ENCODE measurements at places on chromosomes 16 and 17.
A peak's percentile ranks its signal among the peaks of the same experiment; 100 is the strongest.

- peak; percentile 33 for DNase-seq
Measured at GRCh38 chr17:82031303-82031884, at the start of gene RAC3. RAC3 (plus strand) TSS chr17:82031678; CDS start chr17:82031762, 84 bp downstream.

- DNase-seq: no peak
Measured at GRCh38 chr17:68418876-68419275, 38.4 kb downstream of the WIPI1 start.

GRCh38 chr16:31253642-31254045 lies 6.1 kb upstream of the ITGAM start:
- DNase-seq: peak; percentile 22

DNA sequence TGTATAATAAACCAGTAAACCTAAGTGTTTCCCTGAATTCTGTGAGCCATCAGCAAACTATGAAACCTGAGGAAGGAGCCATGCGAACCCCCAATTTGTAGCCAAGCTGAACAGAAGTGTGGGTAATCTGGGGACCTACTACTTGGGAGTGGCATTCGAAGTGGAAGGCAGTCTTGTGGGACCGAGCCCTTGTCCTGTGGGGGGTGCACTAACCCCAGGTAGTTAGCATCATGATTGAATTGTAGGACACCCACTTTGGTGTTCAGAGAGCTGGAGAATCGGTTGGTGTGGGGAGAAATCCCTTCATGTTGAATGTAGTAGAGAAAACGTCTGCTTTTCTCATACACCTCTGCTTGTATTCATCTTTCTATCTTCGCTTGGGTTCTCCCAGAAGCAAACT lies 79.7 kb upstream of the CPHXL start:
- no peak for DNase-seq

DNA sequence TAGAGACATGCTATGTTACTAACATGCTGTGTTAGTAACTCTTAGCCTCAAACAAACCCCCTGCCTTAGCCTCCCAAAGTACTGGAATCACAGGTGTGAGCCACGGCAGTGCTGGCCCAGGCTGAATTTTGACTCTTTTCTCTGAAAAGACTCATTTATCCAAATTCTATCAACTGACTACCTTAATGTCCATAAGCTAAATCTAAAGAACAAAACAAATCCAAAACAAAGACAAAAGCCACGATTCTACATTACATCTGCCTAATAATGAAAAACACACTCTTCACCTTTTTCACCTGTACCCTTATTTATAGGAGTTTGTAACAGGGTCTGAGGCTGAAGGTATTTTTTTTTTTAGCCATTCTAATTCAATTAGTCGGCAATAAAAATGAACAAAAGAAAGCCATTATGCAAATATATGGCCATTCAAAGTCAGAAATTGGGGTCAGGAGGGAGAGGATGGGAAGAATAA lies 432.5 kb downstream of the RBFOX1 start:
- no peak for DNase-seq

DNA sequence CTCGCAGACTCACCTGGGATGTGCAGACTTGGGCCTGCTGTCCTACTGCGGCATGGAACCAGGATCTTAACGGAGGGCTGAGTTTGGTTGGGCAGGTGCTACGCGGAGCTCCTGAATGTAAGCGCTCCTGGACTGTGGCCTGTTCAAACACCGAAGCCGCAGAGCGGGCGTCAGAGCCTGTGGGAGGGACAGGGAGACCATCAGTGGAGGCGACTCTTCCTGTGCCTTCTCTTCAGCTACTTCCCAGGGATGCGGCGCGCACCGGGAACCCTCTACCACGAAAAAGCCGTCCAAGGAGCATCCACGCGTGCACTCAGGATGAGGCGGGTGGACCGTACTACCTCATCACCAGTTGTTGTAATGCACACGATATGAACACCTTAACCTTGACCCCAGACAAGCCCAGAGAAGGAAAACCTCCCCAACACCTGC lies 2.0 kb downstream of the USP36 start:
- DNase-seq: no peak

DNA sequence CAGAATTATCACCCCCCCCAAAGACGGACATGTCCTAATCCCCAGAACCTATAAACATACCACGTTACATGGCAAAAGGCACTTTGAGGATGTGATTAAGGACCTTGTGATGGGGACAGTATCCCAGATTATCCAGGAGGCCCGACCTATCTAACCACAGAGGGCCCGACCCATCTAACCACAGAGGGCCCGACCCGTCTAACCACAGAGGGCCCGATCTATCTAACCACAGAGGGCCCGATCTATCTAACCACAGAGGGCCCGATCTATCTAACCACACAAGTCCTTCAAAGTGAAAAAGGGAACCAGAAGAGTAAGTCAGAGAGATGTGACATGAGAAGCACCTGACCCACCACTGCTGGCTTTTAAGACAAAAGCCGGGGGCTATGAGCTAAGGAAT lies 56.8 kb downstream of the ANKFY1 start:
- no peak for DNase-seq

DNA sequence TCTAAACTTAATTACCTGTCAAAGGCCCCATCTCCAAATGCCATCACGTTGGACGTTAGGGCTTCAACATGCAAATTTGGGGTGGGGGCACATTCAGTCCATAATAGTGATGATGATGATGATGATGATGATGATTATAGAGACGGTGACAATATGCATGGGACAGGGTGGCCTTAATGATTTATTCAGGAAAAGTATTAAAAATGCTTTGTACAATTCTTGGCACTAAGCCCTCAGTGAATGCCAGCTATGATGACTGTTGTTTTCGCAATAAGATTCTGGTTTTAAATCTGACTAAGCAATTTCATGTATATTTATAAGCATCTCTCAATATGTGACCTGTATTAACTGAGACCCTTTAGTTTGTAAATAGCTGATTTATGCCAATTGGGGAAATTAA lies 106.3 kb downstream of the C16orf95 start:
- DNase-seq: no peak

DNA sequence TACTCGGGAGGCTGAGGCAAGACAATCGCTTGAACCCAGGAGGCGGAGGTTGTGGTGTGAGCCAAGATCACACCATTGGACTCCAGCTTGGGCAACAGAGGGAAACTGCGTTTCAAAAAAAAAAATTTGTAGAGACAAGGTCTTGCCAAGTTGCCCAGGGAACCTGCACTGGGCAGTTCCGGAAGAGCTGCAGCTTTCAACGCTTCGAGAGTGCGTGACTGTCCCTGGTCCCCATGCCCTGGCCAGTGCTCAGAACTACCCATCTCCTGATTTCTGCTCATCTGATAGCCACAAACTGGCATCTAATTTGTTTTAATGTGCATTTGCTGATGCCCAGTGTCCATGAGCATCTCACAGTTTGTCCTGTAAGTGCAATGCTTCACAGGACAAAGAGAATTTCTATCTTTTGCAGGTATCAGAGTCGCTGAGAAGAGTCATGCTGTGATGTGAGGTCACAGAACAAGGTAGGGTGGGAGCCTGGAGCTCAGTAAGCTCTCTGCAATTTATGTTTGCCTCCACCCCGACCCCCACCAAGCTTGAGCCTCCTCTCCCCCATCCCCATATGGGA lies 3.9 kb downstream of the ACTG1 start:
- no peak for DNase-seq

DNA sequence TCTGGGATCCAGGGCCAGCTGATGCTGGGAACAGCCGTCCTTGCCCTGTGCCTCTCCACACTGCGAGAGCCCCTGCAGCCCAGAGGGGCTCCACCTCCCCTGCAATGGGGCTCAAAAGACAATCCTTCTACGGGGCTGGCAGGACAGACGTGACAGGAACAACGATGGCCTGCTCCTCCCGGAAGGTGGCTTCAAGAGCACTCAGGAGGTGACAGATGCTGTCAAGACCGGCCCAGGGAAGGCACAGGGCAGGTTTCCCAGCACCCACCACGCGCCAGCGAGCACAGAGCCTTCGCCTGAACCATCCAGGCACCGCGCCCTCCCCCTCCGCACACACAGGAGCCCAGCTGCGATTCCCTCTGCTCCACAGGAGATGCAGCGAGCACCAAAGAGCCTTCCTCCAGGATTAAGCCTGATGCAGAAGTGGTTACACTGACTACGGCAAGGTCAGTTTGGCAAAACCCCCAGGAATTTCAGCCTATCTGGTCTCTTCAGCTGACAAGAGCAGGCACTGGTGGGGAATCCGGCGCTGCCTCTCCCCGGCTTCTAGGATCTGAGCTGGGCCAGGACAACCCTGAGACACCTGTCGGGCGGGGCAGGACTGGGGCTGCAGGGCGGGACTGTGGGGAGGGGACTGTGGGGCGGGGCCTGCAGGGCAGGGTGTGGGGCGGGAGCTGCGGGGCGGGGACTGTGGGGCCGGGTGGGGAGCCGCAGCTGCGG lies 103.4 kb downstream of the ZNF778 start:
- DNase-seq: peak; percentile 66

DNA sequence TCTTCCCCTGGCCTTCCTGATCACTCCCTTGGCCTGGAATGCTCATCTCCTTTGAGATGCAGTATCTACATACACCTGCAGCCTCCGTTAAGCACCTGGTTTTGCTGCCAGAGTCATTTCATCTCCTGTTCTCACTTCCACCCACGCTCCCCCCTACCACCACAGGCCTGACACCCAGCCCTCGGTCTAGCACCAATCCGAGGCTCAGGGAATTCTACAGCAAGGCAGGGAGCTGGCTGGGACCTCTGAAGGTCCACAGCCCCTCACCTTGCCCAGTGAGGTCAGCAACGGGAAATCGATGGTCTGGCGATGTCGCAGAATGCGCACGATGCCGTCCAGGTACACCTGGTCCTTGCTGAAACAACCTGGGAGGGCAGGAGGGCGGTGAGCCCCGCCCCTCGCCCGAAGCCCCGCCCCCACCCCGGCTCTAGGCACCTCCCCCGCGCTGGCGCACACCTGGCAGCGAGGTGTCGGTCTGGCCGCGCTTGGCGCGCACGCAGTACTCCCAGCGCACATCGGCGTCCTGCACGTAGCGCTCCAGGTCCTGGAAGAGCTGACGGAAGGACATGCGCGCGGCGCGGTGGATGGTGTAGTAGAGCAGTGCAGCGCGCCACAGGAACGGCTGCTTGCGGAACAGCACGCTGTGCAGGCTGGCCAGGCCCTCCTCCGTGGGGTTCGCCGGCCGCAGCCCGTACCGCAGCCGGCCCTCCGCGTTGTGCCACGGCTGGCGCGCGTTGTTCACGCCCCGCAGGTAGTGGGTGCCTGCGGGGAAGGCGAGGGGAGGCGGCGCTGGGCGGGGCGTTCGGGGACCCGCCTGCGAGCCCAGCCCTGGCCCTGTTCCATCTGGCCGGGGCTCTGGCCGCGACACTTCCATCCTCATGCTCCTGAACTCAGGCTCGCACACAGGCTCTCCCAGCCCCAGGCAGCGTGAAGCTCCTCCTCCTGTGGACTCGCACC lies 5.7 kb downstream of the MATCAP1 start:
- DNase-seq: peak; percentile 57

- DNase-seq: peak; percentile 51
Measured at GRCh38 chr16:4917117-4917516, 19.8 kb downstream of the PPL start.

GRCh38 chr17:10614536-10615155 lies 42.5 kb downstream of the MYH3 start:
- DNase-seq: peak; percentile 67

- DNase-seq: no peak
Measured at GRCh38 chr16:23453338-23454052, 506 bp upstream of the COG7 start.

GRCh38 chr16:80175011-80175410 lies 365.8 kb upstream of the DYNLRB2 start:
- peak; percentile 32 for DNase-seq

- no peak for DNase-seq
Measured at GRCh38 chr17:74971842-74972106, 785 bp downstream of the HID1 start.

DNA sequence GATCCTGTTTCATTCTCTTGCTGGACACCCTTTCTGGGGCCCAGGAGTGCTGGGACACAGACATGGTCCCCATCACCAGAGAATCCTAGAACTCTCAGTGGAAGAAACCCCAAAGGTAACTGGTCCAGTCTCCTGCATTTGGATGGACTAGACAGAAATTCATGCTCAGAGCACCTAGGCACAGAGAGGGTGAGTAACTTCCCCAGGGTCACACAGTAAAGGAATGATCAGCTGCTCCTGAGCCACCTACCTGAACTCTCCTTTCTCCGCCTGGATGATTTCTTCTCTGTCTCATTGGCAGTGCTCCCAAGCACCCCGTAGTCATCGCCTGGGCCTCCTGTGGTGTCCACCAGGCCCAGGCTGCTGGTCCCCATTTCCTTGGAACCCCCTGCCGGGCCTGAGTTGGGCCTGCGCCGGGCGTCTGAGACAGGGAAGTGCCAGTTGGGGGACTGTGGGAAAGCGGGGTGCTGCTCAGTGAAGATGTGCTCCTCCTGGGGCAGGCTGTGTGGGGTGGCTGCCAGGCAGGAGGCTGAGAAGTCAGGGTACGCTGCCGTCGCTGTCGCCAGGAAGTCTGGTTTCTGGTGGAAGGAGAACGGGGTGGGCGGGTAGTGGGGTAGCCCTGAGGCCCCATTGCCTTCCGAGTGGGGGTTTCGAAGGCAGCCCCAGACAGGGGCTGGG lies 767 bp downstream of the MEOX1 start:
- no peak for DNase-seq

GRCh38 chr17:14398766-14399165 lies 97.9 kb downstream of the HS3ST3B1 start:
- no peak for DNase-seq

- peak; percentile 8 for DNase-seq
Measured at GRCh38 chr16:66337463-66338188, 28.9 kb upstream of the CDH5 start.

DNA sequence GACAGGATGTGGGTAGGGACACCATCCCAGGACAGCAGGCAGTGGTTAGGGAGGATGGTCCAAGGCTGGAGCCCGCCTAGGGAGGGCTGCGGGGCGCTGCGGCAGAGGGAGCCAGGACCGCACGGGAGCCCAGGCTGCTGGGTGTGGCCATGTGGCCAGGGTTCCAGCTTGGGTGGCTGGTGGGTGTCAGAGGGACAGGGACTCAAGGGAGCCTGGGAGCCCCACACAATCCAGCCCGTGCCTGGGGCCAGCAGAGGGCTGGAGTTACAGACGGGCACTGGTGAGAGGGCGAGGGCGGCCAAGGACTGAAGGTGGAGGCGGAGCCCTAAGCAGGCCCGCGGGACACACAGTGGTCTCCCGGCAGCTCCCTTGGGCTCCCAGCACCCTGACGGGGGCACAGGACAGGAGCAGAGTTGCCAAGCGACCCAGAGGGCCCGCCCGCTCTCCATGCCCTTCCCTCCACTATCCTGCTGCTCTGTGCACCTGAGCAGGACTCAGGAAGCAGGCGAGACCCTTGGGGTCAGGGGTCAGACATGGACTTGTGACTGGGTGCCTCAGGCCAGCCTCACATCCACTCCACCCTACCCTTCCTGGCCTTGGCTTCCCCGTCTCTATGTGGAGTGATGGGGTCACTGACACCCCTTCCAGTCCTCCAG lies 7.1 kb downstream of the MRPL28 start:
- DNase-seq: no peak

DNA sequence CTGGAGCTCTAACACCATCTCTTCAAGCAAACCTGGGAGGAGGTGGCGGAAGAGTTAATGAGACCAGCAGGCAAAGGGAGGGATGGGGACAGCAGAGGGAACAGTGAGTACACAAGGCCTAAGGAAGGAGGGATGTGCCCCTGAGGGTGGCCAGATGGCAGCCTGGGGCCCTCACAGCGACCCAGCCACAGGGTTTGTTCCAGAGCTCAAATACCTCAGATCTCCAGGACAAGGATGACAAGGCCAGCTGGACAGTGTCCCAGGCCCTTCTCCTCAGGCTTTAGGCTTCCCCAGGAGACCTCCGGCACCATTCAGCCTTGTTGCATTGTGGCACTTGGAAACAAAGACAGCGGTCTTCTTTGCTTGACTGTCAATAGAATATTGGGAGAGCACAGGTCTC lies 14.9 kb downstream of the CDIP1 start:
- no peak for DNase-seq

- DNase-seq: no peak
Measured at GRCh38 chr16:31284926-31285325, 25.2 kb downstream of the ITGAM start.
